OCI-M1 (cell line): ENCODE measurements at places on chromosomes 1 and 21.

- DNase-seq: no peak
These were observed 5.0 kb downstream of the ADGRL2 start for GRCh38 chr1:81805537-81806431.

GRCh38 chr1:108119500-108119899 lies 80.6 kb downstream of the SLC25A24 start:
- no peak for DNase-seq

DNA sequence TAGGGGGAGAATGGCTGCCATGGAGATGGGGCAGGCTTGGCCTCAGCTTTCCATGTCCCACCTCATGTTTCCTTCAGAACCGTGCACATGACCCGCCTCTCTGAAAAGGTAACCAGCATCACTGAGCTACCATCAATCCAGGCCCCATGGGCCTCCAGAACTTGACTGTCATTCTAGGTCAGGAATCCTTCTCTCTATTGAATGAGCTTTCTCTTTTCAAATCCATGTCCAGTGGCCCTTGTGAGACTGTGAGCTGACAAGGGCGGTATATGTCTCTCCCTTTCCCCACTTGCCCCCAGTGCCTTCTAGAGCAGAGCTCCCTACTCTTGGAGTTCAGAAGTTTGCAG lies 4.4 kb downstream of the CSRP1 start:
- DNase-seq: no peak

DNA sequence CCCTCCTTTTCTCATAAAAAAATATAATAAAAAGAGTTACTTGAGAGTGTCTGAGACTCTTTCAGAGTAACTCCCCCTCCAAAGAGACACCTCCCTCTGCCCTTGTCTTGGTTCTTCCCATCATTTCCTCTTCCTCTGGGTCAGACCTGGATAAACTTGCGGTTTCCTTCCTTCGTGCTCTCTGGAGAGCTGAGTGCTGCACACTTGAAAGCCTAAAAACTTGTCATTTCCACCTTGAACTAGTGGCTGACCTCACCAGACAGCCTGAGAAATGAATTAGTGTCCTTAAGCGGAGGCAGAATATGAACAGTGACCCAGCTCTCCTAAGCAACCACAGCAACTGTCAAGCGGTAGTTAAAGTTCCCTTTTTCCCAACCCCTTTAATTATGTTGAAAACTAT lies 88.4 kb upstream of the PROX1 start:
- no peak for DNase-seq

DNA sequence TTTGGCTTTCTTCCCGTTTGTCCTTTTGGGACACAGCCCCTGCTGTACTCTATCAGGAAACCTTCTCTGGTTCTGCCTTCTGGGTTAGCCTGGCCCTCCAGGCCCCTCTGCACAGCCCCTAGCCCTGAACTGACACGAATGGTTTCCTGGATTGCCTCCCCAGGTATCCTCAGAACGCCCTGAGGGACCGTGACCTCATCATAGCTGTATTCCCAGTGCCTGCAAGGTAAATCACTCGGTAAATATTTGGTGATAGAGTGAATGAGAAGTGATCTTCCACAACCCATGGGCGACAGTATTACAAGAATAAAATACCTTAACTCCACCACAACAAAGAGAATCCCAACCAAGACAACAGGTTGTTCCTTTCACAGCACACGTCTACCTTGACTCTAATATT lies 637.2 kb downstream of the SMYD3 start:
- DNase-seq: no peak
